ENCODE measurements at places on chromosomes 5 and 9.

DNA sequence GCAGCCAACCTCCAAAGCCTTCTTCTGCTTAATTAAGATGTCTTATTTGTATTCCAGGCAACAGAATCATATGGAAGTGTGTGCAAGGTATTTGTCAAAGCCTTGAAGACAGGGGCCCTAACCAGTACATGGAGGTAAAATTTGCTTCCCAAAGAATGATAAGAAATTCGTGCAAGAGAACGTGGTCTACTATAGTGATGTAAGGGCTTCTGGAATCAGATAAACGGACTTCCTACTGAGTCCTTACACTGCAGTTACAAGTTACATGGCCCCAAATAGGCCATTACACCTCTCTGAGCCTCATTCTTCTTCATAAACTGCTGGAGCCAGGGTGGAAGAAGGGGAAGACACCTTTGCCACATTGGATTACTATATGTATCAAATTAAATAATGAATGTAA is 15.9 kb upstream of the ISOC1 start:
- DNase-seq = no peak

- DNase-seq = no peak
Observed at GRCh38 chr5:69083412-69083811, 10.4 kb upstream of the SLC30A5 start.

DNA sequence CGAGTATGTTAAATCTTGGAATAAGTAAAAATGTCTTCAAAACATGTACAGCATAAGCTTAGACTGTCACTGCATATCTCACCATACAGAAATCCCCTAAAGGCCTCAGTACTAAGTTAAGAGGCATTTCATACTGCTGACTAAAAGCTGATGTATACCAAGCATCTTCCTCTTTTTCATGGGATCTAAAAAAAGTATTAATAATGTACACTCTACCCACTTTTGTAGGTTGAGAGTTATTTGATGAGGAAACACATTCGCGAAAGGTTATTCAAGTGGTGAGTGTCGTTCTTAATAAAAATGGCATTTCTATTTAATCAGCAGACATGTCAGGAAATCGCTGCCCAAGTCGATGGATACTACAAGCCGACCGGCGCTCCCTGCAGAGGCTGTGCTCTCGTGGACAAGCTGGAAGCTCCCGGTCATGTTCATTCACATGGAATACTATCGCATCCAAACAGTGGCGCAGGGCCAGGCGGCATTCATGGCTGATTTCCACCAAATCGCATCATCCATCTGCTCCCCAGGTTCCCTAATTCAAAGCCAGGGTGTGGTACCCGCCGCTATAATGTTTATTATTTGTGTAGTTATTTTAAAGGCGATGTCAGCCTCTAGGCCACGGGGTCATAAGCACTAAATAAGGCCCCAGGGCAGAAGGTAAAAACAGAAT is 724 bp downstream of the SGTB start:
- DNase-seq = peak; percentile 46

- no peak for DNase-seq
Observed at GRCh38 chr9:74696520-74696919, 191.2 kb downstream of the TRPM6 start.

DNA sequence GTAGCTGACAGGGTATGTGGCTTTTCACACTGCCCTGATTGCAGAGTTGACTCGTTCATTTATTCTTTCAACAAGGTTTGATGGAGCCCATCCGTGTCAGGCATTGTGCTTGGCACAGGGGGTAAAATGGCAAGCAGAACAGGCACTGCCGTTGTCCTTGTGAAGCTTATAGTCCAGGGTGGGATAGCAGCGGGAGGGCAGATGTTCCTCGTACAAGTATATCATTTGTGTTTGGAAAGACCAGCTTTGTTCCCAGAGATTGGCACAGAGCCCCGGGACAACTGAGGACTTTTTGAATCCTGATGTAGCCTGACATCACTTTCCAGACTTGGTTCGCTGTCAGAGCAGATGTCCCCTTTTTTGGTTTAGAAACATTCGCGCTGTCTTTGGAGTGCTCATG is 50.9 kb downstream of the MVB12B start:
- no peak for DNase-seq

DNA sequence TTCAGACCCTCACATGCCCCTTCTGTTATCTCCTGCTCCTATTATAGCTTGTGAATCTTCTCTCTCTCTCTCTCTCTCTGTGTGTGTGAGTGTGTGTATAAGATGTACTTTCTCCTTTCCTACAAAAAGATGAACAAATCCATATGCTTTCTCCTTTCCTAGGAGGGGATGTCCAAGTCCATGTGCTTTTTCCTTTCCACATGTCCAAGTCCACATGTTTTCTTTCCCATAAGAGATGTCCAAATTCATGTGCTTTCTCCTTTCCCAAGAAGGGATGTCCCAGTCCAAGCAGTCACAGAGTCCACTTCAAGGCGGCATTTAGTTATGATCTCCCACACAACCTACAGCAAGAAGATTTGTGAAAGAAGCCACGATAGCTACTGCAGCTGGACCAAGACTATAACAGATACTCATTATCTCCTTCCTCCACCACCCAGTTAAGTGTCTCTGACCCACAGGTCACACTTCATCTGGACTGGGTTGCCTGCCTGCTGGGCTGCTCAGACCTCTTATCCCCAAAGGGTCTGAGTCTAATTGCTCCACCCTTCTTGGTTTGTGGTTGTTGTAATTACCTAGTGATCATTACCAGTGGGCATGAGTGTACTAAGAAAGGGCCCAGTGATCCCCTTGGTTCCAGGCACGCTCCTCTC is 18.4 kb upstream of the FOXI1 start:
- DNase-seq = no peak

DNA sequence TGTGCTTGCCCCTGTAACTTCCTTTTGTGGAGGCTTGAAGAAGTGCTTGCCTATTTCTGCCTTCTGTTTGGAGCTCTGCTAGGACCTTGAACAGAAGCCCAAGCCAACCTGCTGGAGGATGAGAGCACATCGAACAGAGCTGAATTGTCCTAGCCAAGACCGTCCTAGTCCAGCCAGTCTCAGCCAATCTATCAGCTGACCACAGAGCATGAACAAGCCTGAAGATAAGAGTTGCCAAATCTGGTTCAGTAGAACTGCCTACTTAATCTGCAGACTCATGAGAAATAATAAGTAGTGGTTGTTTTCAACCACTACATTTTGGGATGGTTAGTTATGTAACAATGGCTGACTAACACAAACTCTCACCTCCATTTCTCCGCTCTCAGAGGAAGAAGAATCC is 4.4 kb upstream of the SNX2 start:
- DNase-seq = no peak

GRCh38 chr5:72242796-72243475 is 77.1 kb downstream of the MRPS27 start:
- DNase-seq = no peak

All from CD4-positive, alpha-beta T cell treated with Interleukin-4 for 1 hour (primary cell).